HEK293T (cell line): ENCODE measurements at places on chromosomes 5 and 9.

DNA sequence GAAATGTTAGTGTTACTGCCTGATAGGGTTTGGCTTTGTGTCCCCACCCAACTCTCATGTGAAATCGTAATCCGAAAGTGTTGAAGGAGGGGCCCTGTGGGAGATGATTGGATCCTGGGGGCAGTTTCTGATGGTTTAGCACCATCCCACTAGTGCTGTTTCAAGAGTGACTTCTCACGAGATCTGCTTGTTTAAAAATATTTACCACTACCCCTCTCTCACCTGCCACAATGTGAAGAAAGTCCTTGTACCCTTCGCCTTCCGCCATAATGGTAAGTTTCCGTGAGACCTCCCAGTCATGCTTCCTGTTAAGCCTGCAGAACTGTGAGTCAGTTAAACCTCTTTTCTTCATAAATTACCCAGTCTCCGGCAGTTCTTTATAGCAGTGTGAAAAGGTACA, 2.6 kb upstream of the RFX3 start:
- no peak for DNase-seq

GRCh38 chr5:103621548-103621930, 59.0 kb upstream of the NUDT12 start:
- DNase-seq: no peak

GRCh38 chr9:114899995-114900394, 30.4 kb downstream of the TNFSF8 start:
- no peak for DNase-seq

GRCh38 chr9:88753691-88754367, 218.9 kb downstream of the NXNL2 start:
- no peak for DNase-seq

GRCh38 chr9:113798062-113799030, 77.8 kb upstream of the ZNF618 start:
- no peak for DNase-seq

DNA sequence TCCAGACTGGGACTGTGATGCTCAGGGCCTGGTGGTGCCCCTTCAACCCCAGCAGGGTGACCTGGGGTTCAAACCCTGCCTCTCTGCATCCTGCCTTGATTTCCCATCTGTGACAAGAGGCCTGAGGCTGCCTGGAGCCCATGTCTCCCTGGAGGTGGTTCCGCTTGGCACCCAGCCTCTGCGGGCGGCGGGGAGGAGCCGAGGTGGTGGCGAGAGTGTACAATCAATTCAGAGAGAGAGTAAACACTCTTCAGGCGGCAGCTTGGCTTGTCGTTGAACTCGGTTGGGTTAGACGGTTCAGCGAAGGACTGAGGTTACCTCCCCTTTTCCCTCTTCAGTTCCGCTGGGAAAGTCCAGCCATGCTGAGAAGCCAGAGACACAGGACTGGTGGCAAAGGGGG, 39.3 kb downstream of the NTNG2 start:
- no peak for DNase-seq

- no peak for DNase-seq
These were observed 790 bp downstream of the PTAR1 start for GRCh38 chr9:69759021-69759420.

- DNase-seq: no peak
These were observed 84.7 kb upstream of the OLFM1 start for GRCh38 chr9:135002802-135003201.

- no peak for DNase-seq
These were observed 6.8 kb upstream of the SLC2A8 start for GRCh38 chr9:127390248-127390545.

DNA sequence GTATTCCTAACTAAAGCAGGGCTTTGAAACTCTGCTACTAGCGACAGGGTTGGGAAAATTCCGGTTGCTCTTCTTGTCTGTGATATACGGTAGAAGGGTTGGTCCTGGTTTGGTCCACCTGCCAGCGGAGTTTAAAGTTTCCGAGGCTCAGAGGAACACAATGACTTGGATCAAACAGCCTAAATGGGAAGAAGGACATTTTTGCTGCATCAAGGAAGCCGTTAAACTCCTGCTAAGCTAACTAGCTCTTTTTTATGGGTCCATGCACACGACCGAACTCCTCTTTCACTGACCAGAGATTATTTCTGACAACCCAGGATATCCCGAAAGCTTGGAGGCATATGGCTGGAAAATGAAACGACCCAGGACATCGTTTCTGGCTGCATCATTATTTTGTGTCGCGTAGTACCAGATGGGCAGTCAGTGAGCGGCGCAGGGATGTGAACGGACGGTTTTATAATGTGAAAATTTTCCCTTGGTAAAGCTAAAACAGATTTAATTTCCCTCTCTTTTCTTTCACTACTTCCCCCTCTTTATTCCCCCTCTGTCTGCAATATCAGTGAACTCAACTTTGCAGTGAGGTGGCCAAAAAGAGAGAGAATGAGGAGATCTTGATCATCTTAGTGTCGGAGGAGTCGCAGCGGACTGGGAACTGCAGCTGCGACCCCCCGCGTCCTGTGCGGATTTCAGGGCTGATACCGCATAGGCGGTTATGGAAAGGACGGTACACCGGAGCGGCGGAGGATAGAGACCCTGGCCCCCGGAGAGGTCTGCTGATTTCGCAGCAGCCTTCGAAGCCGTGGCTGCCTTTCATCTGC, at the start of gene LURAP1L:
TSS of gene LURAP1L (plus strand) at position 160 of the 818 bp plus-strand sequence. CDS start 696 bp downstream, outside the sequence.
- DNase-seq: peak; percentile 40

DNA sequence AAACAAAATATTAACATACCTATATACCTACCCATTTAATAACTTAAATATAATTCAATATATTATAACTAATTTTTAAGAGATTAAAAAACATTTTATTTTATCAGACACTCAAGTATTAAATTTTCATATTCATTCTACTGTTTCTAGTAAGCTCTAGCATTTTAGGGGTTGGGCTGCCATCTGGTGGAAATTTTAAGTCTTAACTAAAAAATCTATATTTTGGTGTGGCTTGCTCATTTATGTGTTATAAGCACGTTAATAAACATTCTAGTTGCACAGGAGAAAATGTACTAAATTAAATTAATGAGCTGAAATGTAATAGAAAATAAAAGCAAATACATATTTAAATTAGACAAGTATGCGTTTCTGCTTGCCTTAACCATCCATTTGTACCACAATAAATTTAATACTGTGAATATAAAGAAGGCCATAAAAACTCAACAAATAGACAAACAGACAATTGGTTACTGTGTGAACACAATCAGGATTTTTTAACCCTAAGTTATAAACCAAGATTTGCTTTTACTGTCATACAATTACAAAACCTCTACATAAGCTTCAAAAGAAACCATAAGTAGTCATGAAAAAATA, 1728.3 kb upstream of the CDH9 start:
- DNase-seq: peak; percentile 6

GRCh38 chr5:109553846-109554245, 135.9 kb upstream of the MAN2A1 start:
- DNase-seq: no peak

DNA sequence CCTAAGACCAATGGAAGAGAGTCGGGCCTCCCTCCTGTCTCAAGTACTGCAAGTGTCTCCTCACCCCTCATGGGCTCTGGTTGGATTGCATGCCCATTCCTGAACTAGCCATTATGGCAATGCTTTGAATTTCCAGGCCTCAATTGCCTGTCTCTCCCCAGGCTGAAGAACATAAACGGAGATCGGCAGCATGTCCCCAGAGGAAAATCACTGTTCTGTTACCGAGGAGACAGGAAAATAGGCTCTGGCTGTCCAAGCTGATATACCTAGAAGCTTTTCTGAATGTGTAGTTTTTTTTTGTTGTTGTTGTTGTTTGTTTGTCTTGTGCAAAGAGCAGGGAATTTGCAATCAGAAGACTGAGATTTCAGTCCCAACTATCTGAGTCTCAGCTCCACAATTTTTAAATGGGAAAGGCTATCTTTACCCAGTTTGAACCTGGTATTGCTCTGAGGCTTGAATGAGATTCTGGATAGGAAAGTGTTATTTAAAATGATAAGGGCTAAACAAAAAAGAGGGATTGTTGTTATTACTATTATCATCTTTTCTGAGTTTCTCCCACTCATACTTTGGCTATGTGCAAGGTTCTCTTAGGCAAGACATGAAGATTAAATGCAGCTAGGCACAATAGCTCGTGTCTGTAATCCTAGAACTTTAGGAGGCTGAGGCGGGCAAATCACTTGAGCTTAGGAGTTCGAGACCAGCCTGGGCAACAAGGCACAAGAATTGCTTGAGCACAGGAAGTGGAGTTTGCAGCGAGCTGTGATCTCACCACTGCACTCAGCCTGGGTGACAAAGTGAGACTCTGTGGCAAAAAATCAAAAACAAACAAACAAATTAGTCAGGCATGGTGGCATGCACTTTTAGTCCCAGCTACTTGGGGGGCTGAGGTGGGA, 77.2 kb upstream of the KLF9 start:
- no peak for DNase-seq

DNA sequence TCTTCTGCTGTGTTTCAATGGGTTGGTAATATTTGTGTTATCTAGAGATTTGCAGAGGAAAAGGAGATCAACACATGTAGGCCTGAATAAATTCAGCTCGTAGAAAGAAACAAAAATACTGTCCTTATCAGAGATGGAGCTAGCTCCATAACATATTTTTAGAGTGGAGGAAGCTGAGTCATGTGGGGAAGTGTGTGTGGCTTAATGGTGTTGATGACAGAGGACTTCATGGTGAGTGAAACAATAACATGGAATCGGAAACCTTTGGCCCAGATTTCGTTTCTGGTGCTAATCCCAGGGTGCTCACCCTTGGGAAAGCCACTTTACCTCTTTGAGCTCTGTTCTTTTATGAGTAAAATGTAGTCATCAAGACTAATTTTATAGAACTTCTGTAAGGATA, 825.0 kb downstream of the TLR4 start:
- DNase-seq: no peak

DNA sequence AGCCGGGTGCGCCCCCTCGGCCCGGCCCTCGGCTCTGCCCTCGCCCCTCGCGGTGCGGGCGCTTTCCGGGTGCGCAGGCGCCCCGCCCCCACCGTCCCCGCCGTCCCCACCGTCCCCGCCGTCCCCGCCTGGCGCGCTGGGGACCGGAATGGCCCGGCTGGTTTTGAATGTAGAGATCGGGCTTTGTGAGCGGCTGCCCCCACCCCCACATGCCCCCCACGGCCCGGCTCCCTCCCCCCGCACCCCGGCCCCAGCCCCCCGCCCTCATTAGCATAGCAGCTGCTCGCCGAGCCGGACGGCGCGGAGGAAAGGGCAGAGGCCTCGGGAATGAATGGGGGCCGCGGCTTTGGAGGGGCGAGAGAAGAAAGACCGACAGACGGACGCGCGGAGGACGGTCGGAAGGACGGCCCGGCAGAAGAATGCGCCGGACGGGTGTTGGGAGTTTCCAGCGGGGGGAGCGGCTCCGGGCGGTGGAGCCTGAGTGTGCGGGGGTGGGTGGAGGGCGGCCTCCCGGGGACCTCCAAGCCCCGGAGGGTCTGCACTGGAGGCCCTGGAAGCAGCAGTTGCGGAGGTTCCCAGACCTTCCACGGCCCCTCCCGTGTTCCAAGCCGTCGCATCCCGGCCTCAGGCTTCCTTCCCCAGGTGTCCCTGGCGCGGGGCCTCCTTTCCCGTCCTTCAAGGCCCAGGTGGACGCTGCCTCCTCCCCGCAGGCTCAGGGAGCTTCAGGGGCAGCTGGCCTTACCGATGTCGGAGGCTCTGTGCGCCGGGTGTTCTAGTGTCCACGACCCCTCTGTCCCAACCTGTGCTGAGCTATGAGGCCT, 6.0 kb downstream of the NRARP start:
- DNase-seq: no peak

DNA sequence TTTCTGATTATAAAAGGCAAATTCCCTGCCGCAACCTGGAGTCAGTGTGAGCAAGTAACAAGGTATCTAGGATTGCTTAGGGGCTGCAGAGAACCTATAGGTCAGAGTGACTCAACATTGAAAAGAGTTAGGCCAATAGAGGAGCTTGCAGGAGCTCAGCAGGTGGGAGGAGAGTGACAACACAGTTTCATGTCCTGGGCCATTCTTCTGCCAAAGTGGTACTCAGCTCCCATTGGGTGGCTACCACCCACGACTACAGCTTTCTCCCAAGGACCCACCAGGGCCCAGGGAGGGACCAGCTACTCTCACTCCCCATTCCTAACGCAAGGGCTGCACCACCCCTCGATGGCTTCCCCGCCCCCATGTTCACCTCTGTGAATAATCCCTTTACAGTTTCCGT, 86.7 kb upstream of the SPATA31C2 start:
- DNase-seq: no peak
